ENCODE measurements at places on chromosomes 16 and 17.

- no peak for DNase-seq
Observed at GRCh38 chr16:5884996-5885395, 787.4 kb upstream of the EEF2KMT start.

- no peak for DNase-seq
Observed at GRCh38 chr17:39094607-39095308, 56.7 kb downstream of the PLXDC1 start.

GRCh38 chr16:28543072-28543471 lies 4.3 kb upstream of the NUPR1 start:
- DNase-seq, result no peak

DNA sequence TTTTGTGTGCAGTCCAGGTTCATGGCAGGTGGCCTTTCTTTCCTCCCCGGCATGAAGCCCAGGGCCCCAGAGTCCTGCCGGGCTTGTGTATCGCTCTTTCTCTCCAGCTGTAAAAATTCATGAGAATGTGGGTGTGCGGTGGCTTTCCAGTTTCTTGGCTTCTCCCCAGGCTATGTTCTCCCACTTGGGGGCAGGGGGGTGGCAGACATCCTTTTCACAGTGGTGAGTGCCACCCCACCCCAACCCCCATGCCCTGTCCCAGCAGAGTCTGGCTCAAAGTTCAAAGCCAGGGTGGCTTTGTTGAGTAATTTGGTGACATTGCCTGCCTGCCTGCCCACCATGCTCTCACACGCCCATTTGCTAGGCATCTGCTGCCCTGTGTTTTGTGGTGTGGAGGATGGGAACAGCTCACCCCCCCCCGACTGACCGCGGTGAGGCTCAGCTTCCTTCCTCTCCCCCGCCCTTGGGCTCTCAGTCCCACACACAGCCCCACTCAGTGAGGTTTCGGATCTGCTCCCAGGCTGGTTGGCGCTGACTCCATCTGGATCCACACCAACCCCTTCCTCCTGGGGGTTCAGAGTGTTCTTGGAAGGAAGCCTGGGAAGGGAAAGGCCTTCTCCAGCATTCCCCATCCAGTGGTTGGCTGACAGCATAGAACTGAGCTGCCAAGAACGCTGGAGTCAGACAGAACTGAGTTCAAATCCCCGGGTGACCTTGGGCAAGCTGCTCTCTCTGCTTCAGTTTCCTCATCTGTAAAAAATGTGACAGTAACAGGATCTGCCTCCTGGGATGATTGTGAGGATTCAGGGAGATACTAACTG lies 36.0 kb downstream of the CHD9 start:
- peak; percentile 95 for DNase-seq

DNA sequence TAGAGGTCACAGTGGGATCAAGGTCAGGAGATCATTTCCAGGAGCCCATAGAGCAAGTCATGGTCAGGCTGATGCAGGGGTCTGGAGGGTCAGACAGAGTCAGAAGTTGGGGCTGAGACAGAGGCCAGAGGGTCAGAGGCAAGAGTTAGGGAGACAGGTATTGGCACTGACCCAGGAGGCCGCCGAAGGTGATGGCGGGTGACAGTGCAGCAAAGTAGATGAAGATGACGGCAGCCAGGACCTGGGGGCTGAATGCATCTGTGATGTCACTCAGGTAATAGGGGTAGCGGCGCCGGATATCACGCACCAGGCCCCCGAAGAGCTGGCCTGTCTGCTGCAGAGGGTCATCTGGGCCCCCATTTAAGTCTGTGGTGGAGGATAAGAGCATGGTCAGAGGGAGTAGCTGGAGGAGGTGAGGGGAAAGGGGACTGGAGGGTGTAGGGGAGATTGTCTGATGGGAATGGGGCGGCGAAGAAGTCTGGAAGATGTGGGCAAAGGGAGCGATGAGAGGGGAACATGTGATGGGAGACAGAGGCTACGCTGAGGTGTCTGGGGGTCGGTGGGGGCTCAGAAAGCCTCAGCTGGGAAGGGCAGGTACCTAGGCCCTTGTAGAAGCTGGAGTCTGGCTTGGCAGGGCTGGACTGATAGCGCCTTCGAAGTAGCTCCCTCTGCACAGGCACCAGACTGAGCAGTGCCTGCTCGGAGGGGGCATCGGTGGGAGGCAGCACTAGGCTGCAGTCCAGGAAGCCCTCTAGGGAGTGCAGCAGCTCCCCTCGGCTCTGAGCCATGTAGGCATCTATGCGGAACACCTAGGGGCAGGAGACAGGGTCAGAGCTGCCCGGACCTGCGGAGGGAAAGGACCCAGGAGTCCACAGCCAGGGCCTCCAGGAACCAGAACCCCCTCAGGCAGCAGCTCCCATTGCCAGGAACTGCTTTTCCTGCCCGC lies 9.8 kb downstream of the SLC4A1 start:
- DNase-seq, result peak; percentile 31

DNA sequence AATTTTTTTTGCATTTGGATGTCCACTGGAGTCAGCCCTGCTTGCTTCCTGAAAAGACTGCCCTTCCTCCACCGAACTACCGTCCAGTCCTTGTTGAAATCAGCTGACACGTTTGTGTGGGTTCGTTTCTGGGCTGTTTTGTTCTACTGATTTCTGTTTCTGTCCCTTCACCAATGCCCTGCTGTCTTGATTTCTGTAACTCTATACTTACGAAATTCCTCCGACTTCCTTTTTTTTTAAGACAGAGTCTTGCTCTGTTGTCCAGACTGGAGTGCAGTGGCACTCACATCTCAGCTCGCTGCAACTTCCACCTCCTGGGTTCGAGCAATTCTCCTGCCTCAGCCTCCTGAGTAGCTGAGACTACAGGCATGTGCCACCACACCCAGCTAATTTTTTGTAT lies 8.4 kb upstream of the GAA start:
- no peak for DNase-seq

GRCh38 chr16:75402821-75403475 lies 30.4 kb downstream of the CFDP1 start:
- no peak for DNase-seq

DNA sequence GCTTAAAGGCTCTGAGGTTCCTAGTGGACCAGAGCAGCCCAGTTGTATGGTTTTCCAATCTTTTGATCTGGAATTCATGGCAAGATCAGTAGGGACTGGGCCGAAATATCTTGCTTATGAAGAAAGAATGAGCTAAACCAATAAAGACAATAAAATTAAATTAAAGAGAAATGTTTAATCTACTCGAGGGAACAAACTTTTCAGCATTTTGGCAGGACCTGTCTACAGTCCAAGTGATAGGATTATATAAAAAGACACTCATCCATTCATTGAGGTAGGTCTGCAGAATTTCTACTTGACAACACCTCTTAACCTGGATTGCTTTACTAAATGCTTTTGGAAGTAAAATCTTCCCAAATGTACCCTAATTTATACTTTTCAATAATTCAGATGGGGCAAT lies 113.6 kb downstream of the AXIN2 start:
- DNase-seq, result no peak

DNA sequence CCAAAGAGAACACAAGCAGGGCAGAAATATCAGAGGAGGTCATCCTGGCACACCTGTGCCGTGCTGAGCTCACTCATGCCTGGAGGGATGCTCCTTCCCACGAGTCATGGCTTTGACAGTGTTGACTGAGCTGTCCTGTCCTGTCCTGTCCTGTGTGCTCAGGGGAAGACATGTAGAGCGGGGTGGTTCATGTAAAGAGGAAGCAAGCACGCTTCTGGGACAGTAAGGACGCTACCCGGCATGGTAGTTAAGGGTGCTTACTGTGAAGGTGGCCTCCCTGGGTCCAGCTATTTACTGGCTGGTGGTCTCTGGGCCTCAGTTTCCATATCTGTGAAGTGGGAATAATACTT lies 398 bp downstream of the LGALS9 start:
- no peak for DNase-seq

GRCh38 chr17:36657763-36658490 lies 56.5 kb downstream of the MRM1 start:
- DNase-seq, result peak; percentile 66

GRCh38 chr16:81585785-81586184 lies 141.2 kb downstream of the CMIP start:
- DNase-seq, result no peak

GRCh38 chr16:30351001-30351441 lies 4.1 kb downstream of the CD2BP2 start:
- DNase-seq, result no peak

GRCh38 chr17:83145831-83146230 lies 66.4 kb downstream of the METRNL start:
- no peak for DNase-seq

DNA sequence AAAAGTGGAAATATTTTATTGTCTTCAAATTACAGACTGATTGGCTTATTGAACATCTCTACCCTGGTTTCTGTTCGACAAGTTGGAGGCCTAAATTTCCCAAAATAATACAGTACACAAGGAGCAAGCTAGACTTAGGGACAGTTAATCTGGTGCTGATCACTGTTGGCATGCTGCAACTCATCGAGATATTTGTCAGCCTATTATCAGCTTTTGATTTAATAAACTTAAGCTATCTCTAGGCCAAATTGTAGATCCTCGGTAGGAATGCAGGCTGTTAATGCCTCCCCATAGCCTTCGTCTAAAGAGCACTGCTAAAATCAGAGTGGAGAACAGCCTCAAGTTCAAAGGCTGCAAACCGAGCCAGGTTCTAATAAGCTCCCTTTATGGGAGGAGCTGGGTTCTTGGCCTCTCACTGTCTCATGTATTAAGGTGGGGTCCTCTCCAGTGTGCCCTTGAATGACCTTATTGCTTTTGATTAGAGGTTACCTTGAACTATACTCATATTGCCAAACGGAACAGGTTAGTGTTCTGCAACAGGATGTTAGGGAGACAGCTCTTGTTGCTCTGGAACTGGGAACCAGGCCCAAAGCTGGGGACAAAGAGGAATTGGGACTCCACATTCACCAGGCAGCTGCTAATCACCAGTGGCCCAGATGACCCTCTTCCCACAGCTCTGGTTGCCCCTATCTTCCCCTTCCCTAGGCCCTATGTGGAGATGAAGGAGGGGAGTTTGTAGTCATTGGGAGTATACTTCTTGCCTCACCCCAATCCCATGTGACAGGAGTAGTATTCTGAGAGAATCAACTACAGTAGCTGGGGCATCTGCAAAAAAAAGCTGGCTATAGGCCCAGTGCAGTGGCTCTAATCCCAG lies 69.5 kb upstream of the NOL11 start:
- no peak for DNase-seq

DNA sequence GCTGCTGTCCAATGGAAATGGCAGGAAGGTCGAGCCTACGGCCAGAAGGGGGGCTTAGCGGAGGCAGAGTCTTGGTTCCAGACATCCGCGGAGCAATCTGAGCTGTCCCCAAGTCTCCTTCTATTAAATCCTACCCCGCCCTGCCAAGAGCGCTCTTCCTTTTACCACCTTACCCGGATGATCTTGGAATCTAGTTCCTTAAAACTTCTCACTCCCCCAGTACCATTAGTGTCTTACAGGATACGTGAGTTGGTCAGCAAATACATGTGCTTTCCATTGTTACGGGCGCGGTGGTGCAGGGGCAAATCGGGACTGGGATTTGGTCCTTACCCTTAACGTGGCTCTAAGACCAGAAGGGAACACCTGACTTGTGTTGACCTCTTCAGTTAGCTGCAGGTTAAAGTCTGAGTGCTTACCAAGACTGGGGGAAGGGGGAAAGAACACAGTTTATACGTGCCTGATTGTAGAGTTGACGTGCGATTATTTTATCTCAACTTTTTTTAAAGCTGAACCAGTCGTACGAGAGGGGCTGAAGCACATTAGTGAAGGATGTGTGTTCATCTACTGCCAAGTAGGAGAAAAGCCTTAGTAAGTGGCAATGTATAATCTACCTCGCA lies 495 bp downstream of the TXNDC17 start:
- DNase-seq, result no peak

DNA sequence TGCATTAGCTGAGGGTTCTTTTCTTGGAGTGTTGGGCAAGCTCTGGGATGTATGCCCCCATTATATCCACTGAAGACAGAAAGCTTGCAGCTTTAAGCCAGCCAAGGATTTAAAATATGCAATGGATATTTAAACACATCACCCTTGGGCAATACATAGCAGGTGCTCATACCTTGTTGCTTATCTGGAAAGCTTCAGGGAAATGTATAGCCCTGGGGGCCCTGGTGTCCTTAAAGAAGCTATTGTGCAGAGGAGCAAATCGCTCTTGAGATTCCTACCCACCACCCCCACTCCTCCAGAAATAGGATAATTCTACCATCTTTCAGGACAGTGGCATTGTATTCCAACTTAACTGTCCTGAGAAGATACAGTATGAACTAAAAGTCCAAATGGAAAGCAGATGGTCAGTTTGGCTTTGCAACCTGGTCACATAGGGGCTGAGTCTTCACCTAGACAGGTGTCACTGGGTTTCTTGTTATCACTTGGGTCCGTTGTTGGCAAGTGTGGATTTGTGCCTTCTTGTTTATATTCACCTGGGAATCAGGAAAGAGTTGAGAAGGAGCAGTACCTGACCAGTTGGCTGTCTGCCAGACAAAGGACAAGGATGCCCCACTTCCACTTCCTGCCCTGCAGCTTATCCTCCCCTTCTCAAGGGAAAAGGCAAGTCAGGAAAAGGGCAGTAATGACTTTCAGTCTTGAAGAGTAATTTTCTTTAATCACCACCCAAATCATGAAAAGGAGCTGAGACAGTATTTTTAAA lies 3.4 kb downstream of the ANKRD40CL start:
- no peak for DNase-seq

- DNase-seq, result no peak
Observed at GRCh38 chr17:73224663-73225305, 31.9 kb downstream of the COG1 start.

- DNase-seq, result no peak
Observed at GRCh38 chr16:10305912-10306311, 79.9 kb upstream of the ATF7IP2 start.

- no peak for DNase-seq
Observed at GRCh38 chr17:36130346-36130745, 26.7 kb downstream of the CCL4 start.

DNA sequence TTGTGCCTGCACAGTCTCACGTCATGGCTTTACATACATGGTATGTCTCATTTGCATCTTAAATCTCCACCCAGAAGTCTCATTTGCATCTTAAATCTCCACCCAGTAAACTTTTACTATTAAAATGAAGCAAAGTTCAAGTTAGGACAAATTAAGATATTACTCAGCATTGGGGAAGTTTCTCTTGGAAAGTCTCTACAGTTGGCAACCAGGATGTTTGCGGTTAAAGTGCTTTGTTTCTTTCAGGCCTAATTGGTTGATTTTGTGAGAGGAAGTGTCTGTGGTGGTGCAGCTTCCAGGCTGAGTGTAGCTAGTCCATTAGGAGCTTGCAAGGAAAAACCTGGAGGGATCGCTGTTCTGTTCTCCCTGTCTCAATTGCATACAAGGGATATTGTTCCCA lies 1373.3 kb upstream of the GOT2 start:
- no peak for DNase-seq

DNA sequence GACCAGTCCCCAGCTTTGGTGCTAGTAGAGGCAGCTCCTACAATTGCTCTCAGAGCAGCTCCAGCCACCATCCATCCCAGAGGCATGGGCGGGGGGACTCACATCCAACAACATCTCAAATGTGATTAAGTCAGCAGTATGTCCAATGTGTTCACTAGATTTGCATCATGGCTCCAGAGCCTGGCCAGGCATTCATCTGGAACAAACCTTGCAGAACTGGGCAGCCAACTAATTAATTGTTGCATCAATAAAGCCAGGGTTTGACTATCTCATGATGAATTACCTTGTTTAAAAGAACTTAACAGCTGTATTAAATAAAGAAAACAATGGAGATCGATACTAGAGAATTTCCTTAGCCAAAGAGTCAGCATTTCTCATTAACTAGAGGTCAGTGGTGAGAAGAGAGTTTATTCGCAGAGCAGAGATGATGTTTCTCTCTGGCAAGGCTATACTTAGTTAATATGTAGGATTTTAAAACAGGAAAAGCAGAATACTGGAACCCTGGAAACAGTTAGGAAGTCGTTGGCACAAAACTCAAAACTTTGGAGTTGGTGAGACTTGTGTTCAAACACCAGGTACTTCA lies 494.4 kb downstream of the GRIN2A start:
- no peak for DNase-seq

GRCh38 chr17:72372185-72372584 lies 251.4 kb downstream of the SOX9 start:
- no peak for DNase-seq
